NCI-H1105 (cell line): ENCODE measurements at places on chromosomes 3 and 15.

GRCh38 chr3:18425641-18426257, 610 bp upstream of the SATB1 start:
- DNase-seq, result peak; percentile 72

DNA sequence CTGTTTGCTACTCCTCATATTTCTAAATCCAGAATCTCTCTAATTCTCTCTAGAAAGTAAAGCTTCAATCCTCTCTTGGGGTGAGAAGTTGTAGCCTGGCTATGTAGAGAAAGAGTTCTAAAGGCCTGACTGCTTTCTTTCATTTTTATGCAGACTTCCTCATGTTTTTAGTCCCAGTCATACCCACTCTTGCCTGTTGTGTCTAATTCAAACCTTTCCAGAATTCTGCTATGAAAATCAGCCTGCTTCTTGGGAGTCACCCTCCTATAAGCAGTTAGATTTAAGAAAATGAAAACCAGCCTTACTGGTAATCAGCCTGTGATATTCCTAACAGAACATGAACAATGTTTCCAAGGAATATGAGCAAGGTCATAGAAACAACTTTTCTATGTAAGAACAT, 14.8 kb upstream of the ZNF639 start:
- no peak for DNase-seq

- DNase-seq, result no peak
These were observed 334.8 kb downstream of the NAALADL2 start for GRCh38 chr3:175193815-175194518.

GRCh38 chr3:50047426-50047825, 41.3 kb upstream of the RBM5 start:
- DNase-seq, result no peak

DNA sequence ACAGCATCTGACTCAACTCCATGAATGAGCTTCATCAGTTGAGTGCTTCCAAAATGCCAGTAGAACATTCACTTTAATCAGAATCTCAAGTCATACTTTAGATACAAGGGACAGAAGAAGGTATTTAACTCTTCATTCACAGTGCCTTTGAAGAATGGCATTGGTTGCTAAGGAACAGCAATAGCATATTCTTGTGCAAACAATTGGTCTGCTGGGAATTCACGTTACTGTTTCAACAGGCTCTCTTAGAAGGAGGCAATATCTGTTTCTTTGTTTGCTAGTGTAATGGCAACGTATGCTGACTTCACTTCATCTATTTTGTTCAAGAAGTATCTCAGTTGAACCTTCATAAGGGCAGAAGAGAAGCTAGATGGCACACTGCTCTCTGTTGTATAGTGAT, 113.9 kb downstream of the TMEM108 start:
- DNase-seq, result no peak

DNA sequence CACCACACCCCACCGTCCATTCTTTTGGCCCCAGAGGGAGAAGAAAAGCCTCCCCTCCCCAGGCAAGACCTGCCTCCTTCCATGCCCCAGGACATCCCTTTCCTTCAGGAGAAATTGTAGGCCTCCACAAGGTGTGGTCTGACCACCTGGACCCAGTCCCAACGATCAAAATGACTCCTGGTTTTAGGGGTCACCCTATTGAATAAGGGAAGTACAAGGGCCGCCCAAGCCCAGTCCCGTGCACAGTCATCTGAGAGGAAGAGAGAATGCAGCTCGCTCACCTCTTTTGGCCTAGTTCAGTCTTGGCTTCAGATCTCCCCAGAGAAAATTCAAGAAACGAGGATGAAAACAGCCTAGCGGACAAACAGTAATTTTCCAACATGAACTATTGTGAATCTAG, 249.1 kb downstream of the UACA start:
- DNase-seq, result no peak

DNA sequence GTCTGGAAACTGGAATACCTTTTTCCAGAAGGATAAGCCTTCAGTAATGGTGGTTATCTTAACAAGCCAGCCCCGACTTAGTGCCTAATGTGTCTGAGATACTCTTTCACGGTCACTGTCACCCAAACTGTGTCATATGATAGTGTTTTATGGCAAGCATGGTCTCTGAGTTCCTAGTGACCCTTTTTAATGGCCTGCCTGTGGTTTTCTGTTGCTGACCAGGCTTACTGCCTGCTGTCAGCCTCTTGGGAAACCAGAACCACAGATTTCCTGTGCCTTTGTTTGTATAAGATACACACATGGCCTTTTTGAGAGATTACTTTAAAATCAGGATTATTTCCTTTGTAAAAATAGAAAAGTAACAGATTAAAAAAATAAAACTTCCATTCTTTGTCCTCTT, 22.4 kb downstream of the HPS3 start:
- DNase-seq, result no peak

GRCh38 chr3:128933213-128933921, 53.9 kb downstream of the ACAD9 start:
- DNase-seq, result no peak

DNA sequence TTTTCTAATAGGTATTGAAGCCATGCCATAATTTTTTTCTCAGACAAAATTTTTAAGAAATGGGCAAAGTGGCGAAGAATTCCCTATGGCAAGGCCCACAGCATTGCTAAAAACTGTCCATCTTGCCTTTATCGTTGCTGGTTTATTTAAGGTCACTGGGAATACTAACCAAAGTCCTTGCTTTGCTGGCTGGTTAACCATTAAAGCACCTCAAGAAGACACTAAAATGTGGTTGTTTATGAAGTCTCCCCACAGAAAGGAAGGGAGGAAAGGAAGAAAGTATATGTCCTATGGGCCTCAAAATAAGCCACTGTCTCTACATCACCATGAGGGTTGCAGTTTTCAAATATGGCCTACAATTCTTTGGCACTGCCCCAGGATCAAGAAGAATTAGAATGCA, 13.2 kb downstream of the SH3BP5 start:
- no peak for DNase-seq

DNA sequence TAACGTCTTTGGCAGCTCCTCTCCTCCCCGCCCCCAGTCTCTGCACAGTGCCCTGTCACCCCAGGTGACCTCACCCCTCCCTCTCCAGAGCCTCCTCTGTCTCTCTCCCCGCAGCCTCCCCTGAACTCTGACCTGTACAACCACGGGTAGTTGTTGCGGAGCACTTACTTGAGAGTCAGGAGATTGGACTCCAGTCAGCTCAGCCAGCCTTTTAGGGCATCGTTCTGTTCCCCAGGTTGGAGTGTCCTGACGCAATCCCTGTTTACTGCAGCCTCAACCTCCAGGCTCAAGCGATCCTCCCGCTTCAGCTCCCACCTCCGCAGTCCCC, 177.7 kb downstream of the UACA start:
- DNase-seq, result no peak
